Posterior vena cava (tissue), 2 donors: ENCODE measurements at places on chromosomes 2 and 18.
A peak's percentile ranks its signal among the peaks of the same experiment; 100 is the strongest.

- no peak for DNase-seq
Observed at GRCh38 chr2:32947484-32948143, 861 bp downstream of the LTBP1 start.

DNA sequence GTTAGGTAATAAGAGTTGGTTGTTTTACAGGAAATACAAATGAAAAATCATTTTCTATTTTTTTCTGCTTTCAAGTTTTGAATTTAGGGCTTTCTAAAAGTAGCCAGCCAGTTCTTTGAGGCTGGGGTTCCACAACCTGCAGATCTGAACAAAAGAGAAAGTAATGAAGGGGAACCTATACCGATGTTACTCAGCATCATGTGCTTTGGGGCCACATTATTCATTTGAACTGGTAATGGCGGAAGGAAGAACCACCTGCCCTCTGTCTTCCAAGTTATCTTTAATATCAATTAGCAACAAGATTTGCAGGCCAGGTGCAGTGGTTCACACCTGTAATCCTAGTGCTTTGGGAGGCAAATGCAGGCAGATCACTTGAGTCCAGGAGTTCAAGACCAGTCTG, 12.9 kb upstream of the MRO start:
- DNase-seq: no peak

- DNase-seq: no peak
Observed at GRCh38 chr2:229408962-229409361, 137.9 kb upstream of the PID1 start.

- no peak for DNase-seq
Observed at GRCh38 chr18:26806224-26806623, 59.3 kb downstream of the AQP4 start.

DNA sequence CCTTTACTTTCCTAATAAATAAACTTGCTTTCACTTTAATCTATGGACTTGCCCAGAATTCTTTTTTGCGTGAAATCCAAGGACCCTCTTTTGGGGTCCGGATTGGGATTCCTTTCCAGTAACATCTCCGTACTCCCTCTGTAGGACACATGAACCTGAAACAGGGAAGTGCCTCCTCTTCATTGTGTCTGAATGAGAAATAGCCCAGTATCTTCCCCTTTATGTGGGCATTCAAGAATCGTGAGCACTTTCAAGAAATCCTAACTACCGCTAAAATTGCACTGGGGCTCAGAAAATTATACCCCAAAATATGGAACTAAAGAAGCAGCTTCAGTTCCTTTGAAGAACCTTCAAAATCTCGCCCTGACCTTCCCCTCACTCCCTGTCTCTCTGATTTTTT, 7.8 kb upstream of the POMC start:
- no peak for DNase-seq

DNA sequence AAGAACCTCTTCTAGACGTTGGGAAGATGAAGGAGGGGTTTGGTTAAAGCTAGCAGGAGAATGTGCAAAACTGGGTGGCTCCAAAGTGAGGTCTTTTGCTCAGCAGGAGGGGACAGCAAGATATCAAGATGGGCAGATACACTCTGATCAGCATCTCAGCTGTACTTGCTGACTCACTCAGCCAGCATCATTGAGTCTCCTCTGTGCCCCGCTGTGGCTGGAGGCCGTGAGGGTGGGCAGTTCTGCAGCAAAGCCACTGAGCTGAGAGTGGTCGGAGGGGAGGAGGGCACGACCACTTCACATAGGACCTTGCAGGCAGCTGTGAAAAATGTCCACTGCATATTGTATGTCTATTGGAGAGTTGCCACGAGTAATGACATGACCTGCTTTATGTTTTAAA, 152.0 kb downstream of the CAPN13 start:
- DNase-seq: no peak

- DNase-seq: peak; percentile 76
Observed at GRCh38 chr2:105517814-105518705, 119.2 kb upstream of the FHL2 start.

DNA sequence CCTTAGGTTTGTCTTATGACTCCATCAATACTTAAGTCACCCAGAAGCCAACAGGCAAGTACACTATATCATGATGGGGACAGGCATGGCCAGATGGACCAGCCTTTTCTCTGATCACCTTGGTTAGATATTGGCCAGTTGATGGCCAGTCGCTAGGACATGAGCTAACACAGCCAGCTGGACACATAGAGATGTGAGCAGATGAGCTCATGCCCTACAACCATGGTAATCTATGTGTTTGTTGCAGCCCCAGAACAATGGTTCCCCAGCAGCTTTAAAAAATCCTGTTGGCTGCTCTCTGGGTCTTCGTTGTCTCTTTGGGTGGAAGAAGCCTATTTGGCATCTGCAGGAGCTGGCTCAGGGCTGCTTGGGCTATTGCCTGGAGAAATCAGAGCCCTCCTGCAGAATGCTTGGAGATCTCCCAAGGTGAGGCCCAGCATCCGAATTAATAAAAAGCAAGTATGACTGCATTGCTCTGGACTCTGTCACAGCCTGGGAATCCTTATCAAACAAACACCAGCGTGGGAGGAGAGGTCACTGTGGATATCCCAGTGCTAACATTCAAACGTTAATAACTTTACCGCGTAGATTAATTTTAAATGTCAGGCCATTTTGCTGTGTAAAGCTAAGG, 62.3 kb upstream of the KLHL29 start:
- no peak for DNase-seq

DNA sequence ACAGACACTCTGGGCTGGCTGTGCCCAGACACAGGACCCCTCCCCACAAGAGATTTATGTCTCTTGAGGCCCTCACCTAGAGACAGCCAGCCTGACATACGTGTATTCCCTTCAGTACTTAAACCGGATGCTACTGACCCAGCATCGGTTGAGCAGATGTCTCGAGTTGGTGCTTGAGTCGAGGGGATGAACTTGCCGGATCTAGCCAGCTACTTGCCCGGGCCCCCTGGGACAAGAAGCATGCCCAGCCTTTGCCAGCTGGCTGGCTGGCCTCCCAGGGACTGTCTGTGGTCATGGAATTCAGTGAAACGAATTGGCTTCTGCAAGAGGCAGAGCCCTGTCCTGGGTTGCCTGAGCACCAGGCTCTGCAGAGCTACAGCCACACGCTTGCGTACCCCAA, 36.0 kb downstream of the DNMT3A start:
- DNase-seq: no peak

DNA sequence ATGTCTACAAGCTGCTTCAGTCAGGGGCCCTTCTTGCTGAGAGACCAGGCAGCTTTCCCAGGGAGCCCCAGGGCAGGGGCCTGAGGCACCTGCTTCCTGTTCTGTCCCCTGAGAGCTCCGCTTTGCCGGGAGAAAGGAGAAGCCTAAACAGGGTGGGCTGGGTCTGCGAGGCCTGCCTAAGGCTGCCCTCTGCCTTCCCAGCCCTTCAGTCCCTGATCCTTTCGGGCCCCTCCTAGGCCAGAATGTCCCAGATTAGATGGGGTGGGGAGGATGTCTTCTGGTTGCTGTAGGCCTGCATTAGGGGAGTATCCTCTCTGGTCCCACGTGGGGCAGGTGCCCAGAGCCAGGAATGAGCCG, 72.4 kb downstream of the TGOLN2 start:
- DNase-seq: no peak

DNA sequence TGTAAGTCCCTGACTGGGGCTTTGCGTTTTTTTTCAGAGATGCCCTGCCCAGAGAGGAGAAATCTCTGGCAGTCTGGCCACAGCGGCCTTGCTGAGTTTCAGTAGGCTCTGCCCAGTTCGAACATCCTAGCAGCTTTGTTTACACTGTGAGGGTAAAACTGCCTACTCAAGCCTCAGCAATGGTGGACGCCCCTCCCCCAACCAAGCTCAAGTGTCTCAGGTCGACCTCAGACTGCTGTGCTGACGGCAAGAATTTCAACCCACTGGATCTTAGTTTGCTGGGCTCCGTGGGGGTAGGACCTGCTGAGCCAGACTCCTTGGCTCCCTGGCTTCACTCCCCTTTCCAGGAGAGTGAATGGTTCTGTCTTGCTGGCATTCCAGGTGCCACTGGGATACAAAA, 31.7 kb downstream of the L3MBTL4 start:
- DNase-seq: no peak

GRCh38 chr2:191369034-191369433, 123.8 kb downstream of the MYO1B start:
- no peak for DNase-seq

GRCh38 chr2:113275556-113276215, 3.0 kb downstream of the PAX8 start:
- peak; percentile 77 for DNase-seq

- peak; percentile 72 for DNase-seq
Observed at GRCh38 chr2:241855245-241855887, 3.3 kb downstream of the PDCD1 start.

DNA sequence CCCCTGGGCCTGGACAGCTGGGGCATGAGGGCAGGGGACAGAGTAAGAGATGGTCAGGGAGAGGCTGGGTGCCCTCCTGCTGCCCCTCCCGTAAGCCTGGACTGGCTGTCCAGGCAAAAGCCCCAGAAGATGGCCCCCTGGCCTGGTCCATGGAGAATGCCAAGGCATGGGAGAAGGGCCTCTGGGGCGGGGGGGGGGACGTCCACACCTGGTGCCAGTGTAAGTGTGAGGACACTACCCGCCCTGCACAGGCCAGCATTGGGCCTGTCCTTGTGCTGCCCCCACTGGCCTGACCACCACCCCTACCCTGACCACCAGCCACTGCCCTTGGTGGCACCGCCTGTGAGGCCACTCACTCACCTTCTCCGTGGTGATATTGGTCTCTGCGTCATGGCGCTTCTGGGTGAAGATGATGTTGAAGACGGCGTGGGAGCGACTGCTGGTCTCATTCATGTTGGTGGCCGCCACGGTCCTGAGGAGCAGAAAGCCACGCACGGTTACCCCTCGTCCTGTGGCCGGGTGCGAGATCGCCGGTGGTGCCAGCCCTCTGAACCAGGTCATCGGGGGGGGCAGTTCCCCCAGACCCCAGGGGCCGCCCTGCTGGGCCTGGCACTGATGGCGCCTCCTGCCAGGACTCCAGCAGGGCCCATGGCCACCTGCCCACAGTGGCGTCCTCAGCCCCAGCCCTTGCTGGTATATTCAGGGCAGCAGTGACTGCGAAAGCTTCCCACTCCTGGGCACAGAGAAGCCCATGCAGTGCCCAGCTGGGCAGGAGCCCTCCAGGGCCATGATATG, 35.2 kb downstream of the KIF1A start:
- DNase-seq: peak; percentile 78

DNA sequence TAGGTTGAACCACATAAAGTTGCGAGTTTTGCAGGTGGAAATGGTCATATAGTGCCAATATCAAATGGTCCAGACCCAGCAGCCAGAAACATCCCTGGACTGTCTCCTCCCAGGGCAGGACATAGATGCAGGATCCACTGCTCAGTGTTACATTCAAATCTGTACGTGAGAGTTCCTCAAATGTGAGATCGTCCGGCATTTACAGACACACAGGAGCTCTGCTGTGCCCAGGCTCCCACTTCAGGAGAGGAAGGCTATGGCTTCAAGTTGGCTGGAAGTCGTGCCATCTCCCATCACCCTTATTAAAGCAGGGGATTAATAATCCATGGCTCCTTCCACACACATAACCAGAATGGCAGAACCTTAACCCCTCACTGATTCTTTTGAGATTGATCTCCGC, 688.2 kb upstream of the HS6ST1 start:
- DNase-seq: no peak

DNA sequence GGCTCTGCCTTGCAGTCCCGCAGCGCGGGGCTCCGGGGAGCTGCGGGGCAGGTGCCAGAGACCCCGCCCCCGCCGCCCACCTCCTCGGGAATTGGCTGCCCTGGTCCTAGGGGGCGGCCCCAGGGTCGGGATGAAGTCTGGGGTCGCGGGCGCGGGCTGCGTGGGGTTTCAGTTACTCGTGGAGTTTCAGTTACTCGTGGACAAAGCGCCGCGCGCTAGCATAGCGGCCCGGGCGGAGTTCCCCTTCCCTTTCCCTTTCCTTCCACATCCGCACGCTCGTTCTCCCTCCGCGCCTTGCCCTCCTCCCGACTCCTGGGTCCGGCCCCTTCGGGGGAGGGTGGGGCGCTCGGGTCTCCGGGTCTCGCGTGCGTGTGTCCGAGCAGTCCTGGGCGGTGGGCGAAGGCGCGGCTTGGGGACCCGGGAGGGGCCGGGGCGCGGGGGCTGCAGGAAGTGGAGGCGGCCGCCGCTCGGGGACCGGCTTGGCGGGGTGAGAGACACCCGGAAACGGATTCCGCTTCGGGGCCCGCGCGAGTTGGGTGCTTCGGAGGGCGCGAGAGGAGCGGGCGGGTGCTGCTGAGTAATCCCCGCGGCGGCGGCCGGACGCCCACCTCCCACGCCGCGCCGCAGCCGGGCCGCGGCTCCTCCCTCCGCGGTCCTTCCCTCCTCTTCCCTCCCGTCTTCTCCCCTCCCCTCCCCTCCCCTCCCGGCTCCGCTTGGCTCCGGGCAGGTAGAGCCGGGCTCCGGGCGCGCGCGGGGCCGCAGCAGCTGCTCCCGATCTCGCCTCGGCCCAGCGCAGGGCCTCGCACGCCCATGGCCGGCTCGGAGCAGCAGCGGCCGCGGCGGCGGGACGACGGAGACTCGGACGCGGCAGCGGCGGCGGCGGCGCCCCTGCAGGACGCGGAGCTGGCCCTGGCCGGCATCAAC, at the start of gene TTC39C:
TTC39C (plus strand) TSS at position 693 of the 924 bp plus-strand sequence; CDS start at position 811, 118 bp downstream.
- peak; percentile 93 for DNase-seq
